ENCODE measurements at places on chromosomes 4 and X. TPM values are rescaled to one million over a fixed set of nuclear protein-coding genes. Genes with fewer than 3 reads are reported as not detected.

ZAR1 gene
- not detected for total RNA-seq

TMPRSS11D gene
- total RNA-seq, result not detected

ASB12 gene
- not detected for total RNA-seq

C4orf51 gene
- 0.07 TPM for total RNA-seq

AFP gene
- total RNA-seq, result not detected

CT55 gene
- total RNA-seq, result not detected

MSANTD1 gene
- total RNA-seq, result 0.07 TPM

RNF150 gene
- 0.07 TPM for total RNA-seq

XAGE1A gene
- not detected for total RNA-seq

MTNR1A gene
- not detected for total RNA-seq

ANXA3 gene
- total RNA-seq, result 292 TPM

DNA sequence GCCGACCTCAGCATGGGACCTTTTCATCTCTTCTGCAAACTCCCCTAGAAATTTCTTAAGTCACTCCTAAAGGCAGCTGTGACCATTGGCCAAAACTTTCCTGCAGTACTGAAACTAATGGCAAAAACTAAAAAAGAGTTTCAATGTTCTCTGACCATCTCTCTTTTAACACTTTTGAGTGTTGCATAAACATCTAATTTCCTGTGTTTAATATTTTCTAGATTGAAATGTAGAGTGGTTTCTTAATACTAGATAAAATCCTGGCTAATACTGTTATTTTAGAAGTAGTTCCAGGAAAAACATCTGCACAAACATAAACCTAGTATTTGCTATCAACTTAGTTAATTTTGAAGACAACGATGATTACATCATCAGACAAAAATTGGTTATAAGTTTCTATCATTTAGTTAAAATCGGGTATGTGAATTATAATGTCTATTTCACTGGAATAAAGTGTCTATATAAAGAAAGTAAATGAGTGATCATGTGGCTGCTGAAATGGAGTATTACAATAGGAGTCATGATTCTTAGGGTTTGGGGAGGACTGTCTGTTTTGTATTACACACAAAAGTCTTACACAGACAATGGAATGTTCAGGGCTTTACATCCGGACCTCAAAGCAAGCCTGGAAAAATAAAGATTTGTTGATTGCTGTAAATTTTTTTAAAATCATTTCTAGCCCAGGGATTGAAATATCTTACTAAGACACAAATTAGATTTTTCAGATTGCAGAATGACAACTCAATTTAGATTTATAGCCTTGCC is 1323.4 kb downstream of the C4orf33 start:
- no peak for DNase-seq

DNA sequence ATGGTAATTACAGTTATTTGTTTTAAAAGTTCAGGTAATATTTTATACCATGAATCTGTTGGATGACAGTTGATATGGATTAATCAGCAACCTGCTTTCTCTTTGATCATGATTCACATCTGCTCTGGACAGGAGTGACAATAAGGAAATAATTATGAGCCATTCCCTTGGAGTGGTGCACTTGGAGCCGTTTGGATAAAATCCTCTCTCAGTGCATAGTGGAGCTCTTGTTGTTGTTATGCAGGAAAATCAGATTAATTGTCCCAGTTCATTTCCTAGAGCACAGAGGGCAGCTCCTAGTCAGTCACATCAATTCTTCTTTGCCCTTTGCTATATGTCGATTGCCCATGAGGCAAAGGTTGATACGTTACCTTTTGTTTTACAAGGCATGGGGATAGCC is 668.3 kb upstream of the NR3C2 start:
- no peak for DNase-seq

- DNase-seq, result no peak
Measured at GRCh38 chr4:89949782-89950387, 55.2 kb downstream of the MMRN1 start.

DNA sequence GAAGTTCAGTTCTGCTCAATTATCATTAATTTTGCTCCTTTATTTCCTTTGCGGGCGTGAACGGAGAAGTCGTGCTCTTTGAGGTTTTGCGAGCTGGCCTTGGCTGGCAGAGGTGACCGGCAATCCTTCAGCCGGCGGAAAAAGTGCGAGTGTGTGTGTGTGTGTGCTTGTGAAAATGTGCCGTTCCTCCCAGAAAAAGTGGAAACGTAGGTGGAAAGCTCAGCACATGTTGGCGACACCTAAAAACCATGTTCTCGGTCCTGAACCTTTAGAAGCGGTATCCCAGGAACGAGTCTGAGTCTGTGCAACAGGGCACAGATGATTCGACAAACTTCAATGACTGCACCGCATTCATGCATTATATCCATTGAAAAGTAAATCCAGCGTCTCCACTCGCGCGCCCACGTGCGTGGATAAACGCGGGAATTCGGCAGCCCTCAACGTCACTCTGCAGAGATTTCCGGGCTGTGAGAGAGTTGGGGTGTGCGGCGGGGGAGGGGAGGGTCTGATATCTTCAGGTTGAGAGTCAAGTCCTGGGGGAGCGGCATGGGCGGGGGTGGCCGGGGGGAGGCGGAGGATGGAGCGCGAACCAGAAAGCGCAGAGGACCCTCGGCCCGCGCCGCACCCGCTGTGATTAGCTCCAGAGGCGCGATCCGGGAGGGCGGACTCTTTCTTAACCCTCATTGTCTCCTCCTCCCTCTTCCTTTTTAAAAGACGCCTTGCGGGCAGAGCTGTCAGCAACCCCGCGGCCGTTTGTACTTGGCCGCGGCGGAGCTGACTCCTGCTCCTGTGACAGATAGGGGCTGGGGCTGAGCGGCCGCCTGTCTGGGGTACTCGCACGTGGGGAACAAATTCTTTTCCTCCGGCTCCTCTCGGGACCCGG is at the start of gene SHISA3:
Gene SHISA3, plus strand, starts transcription at position 737 of the 883 bp plus-strand sequence. CDS start 569 bp downstream, outside the sequence.
- DNase-seq, result no peak

DNA sequence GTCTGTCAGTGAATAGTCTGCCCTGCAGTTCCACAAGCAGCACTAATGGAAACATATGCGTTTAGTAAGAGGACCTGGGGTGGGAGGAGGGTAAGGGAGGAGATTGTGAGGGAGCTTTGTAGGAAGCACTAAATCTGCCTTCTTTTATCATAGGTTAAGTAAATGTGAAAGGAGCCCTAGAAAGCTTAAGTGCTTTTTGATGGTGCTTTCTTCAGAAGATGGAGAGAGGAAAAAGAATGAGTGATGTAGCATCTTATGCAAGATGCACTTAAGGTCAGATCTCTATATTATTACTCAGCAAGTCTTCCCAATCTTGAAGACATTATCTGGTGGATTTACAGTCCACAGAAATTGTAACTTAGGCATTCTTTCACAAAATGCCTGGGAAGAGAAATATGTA is 322.7 kb downstream of the PDHA2 start:
- DNase-seq, result no peak

DNA sequence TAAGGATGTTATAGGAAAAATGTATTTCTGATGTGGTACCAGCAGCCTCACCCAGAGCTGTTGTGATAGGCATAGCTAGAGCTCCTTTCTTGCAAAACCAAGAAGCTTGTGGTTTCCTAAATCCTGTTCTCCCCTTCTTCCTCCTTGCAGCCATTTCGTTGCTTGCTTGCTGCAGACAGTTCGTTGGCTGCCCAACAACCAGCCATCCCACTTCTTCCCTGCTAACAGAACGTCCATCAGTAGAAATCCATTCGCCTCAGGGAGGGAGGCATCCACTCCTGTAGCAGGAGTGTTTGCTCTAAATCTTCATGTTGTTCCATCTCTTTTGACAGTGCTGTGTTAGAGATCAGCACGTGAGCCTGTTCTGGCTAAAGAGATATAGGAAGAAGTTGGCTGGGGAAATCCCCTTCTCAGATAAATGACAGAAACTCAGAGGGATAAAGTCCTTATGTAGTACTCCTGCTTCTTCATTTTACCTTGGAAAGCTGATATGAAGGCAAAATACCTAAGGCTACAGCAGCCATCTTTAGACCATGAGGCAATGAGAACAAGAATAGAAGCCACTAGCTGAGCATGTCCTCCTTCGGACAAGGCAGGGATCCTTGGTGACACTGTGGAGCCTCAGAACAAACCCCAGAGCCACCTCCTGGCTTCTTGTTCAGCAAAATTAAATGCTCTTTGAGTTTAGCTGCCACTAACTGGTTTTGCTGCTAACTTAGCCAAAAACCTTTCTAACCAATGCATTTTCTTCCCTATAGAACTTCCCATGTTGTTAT is 68.4 kb upstream of the RELL1 start:
- no peak for DNase-seq

GRCh38 chr4:80017125-80017854 is 55.7 kb downstream of the ANTXR2 start:
- DNase-seq, result no peak

DNA sequence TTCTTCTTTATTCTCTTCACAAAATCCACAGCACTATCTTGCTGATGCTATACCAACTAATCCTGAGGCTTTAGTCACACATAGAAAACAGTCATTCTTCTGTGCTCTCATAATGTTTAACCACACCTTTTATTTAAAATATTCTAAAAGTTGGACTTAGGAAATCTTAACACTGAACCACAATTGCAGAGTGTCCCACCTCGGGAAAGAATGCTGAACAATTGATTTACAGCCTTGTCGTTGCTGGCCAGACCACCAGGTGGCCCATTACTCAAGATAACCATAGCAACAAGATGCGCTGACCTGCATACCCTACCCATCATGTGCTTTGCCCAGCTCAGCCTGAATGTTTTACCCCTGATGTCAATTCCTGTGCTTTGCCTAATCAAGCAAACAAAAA is 100.8 kb downstream of the ARSJ start:
- no peak for DNase-seq

DNA sequence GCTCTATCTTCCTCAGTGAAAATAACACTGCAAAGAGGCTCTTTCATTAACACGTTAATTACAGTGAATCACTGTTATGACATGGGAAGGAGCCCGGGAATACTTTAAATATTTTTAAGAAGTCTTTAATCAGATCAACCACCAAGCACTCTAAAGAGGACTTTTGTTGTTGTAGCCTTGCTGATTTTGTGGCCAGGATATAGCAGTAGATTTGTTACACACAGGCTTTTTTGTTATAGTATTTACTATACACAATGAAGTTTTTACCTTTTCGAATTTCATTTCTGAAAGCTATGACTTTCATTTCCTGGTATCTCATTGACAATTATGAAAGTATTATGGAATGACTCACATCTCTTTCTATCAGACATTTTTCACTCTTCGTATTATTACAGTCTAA is 20.3 kb downstream of the FGF13 start:
- no peak for DNase-seq

DNA sequence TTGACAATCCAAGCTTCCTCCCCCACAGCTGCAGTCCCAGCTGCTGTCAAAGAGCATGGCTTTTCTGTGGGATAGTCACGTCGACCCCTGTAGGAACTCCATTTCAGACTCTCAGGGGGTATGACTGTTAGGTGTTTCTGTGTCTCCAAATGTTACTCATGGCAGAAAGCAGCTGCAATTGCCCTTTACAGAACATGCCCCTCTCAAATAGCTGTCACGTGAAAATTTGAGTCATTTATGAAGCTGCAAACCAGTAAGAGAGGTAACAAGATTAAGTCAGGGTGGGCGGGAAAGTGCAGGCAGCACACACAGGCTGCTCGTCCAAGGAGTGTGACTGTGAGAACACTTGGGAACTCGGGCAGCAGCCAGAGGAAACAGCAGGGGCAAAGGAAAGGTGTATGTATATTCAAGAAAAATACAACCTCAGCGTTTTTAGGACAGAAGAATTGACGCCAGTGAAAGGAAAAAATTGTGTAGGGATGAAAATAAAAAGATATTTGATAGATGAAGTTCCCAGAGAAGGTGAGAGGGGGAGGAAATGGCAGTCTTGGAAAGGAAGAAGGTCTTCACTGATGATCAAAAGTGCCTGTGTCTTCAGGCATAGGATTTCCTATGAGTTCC is 66.5 kb upstream of the TMEM184C start:
- no peak for DNase-seq

- DNase-seq, result no peak
Measured at GRCh38 chr4:133799717-133800315, 401.8 kb downstream of the PABPC4L start.

- DNase-seq, result no peak
Measured at GRCh38 chrX:47802589-47802988, 34.1 kb upstream of the ZNF81 start.

GRCh38 chr4:139838811-139839210 is 173.2 kb downstream of the MGST2 start:
- no peak for DNase-seq

GRCh38 chrX:74467656-74468055 is 46.4 kb downstream of the SLC16A2 start:
- no peak for DNase-seq

GRCh38 chr4:102564399-102565059 is 63.4 kb downstream of the NFKB1 start:
- no peak for DNase-seq

GRCh38 chrX:155434906-155435743 is 23.3 kb downstream of the F8A3 start:
- no peak for DNase-seq

- DNase-seq, result no peak
Measured at GRCh38 chr4:175951794-175952193, 113.8 kb upstream of the WDR17 start.

DNA sequence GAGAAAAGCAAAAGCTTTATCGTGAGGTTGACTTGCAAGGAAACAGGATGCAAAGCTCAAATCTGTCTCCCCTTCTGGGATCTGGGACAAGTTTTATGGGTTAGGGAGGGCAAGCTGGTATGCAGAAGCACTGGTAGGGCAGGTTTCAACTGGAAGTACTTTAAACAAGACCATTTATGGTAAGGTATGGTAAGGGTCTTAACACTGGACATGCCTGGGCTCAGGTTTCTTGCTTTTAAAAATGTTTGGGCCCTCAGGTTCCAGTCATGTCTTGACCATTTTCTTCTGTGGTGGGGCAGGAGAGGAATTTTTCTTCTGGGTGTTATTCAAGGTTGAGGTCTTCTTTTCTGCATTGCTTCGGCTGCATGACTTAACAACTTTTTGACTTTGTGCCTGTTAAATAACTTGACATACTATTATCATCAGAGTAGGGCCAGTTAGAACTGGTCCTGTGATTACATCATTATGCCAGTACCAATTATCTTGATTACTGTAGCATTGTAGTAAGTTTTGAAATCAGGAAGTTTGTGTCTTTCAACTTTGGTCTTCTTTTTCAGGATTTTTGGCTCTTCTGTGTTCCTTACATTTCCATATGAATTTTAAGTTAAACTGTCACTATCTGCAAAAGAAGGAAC is 33.7 kb downstream of the CD38 start:
- no peak for DNase-seq

- DNase-seq, result no peak
Measured at GRCh38 chrX:105190252-105190853, 30.1 kb downstream of the TEX13A start.

- no peak for DNase-seq
Measured at GRCh38 chr4:60042941-60043340, 1157.2 kb upstream of the ADGRL3 start.

DNA sequence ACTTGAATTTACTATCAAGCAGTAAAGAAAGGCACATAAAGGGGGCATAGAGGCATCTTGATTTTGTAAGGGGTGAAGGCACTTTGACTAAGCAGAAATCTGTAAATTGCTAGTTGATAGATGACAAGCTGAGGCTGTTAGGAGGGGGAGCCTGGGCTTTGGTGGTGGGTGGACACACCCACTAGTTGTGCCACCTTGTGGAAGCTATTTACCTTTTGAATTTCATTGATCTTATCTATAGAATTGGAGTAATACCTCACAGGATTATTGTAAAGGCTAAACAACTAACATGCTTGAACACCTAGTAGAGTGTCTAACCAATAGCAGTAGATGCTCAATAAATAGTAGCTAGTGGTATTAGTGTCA is 142.8 kb upstream of the KCNIP4 start:
- DNase-seq, result no peak

- DNase-seq, result no peak
Measured at GRCh38 chrX:79096145-79096556, 48.3 kb upstream of the GPR174 start.

- no peak for DNase-seq
Measured at GRCh38 chrX:151873096-151873495, 39.6 kb upstream of the MAGEA4 start.

GRCh38 chrX:12709047-12709446 is 82.2 kb upstream of the PRPS2 start:
- no peak for DNase-seq

Measured in pulmonary artery endothelial cell (primary cell).